ENCODE measurements at places on chromosomes 2 and 18.

- no peak for DNase-seq
Observed at GRCh38 chr2:119109866-119110265, 48.7 kb downstream of the C1QL2 start.

- DNase-seq = no peak
Observed at GRCh38 chr18:39862341-39862740, 2092.7 kb upstream of the PIK3C3 start.

DNA sequence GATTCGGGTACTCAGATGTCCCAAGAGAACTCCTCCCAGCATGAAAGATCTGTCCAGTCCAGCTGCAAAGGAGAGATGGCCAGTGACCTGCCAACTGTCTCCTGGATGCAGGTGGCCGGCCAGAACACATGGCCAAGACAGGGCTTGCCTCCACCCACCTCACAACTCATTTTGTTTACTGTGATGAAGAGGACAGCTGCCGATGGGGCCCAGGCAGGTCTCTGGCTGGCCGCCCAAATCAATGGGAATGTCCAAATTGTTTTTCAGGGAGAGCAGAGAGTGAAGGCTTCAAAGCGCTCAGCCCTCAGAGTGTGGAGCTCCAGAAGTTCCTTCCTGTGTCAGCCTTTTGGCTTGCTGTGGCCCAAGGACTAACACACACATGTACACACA, 41.9 kb downstream of the FOSL2 start:
- no peak for DNase-seq

DNA sequence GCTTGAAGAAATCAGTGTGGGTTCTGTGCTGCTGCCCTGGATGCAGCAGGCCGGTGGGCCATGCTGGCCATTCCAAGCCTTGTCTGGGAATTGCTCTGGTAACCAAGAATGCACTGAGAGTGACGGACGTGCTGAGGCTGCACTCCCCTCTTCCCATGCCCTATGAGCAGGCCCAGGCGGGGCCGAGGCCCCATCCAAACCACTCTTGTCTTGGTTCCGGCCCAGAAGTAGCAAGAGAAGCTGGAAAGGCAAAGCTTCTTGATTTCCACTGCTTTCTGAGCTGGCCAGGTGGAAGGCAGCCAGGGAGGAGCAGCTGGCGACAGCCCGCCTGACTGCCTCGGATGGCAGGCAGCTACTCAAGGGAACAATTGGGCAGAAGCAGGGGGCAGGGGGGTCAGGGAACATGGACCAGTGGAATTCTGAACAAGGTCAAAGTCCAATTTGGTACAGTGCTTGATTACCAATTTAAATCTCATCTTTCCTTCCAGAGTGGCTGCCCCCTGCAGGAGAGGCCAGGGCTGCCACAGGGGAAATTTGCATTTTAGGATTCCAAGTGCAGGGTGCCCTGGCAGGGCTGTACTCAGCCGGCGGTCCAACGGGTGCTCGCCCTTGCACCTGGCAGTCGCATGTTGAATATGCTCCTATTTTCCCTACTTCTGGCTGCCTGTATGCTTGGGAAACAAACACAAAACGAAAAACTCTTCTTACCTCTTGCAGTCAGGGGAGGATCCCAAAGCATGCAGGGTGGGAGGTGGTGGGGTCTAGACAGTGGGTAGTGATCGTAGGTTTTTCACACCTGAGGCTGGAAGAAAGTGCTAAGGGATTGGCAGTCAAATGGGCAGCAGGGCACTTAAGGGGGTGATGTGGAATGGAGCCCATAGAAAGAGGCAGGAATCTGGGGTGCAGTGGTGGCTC, 67.3 kb downstream of the LIPG start:
- DNase-seq = no peak

DNA sequence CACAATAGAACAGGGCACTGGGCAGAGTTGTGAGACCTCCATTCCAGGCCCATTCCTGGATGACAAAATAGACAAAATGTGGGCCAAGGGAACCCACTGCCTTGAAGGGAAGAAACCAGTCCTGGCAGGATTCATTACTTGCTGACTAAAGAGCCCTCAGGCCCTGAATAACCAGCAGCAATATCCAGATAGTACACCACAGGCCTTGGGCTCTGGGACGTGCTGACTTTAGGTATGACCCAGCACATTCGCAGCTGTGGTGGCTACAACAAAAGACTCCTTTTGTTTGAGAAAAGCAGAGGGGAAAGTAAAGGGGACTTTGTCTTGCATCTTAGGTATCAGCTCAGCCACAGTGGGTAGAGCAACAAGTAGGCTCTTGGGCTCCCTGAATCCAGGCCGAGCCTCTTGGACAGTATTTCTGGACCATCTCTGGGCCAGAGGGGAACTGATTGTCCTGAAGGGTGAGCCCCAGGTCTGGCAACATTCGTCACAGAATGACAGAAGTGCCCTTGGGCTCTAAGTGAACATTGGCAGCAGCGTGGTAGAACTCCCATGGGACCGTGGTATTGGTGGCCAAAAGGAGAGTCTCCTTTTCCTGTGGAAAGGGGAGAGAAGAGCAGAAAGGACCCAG, 89.9 kb upstream of the CD226 start:
- DNase-seq = peak; percentile 49

GRCh38 chr2:151049746-151050145, 211.9 kb downstream of the RBM43 start:
- DNase-seq = no peak

- DNase-seq = peak; percentile 7
Observed at GRCh38 chr2:202822411-202822810, 49.2 kb downstream of the ICA1L start.

- DNase-seq = no peak
Observed at GRCh38 chr18:76977684-76978232, 154.8 kb downstream of the MBP start.

DNA sequence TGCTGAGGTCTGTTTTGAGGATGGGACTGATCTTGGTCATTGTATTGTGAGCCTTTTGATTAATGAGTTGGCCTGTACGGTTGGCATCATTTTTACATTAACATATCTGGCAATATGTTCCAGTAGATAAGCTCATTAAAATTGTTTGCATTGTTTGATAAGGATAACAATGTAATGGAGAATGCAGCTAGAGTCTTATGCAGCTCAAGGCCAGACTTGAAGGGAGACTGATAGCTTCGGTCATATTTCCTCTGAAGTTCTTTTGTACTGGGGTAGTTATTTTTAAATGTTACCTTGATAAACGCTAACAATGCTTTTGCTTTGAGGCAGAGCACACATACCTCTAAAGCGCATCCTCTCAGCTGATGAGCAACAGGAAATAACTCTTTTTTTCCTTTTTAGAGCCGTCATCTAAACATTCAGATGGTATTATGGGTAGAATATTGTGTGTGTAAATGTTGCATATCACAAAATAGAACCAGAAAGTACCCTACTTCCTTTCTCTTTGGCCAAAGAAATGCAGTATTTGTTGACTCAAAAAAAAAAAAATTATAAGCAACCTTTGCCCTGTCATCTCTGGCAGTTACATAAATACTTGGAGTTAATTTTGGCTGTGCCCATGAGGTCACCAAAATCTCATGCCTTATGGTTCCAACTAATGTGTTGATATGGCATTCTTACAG, 1.3 kb downstream of the MAPRE2 start:
- DNase-seq = peak; percentile 31

- no peak for DNase-seq
Observed at GRCh38 chr2:151423760-151424159, 14.1 kb downstream of the RIF1 start.

- DNase-seq = peak; percentile 93
Observed at GRCh38 chr2:236366397-236366796, 102.2 kb upstream of the ASB18 start.

GRCh38 chr2:72952110-72952823, 34.9 kb downstream of the EMX1 start:
- DNase-seq = no peak
